ENCODE measurements at places on chromosomes 13 and 19.

- DNase-seq = no peak
These were observed 686.3 kb downstream of the FGF9 start for GRCh38 chr13:22357132-22357531.

- no peak for DNase-seq
These were observed 6.8 kb downstream of the HSPH1 start for GRCh38 chr13:31154939-31155338.

- no peak for DNase-seq
These were observed 4.9 kb downstream of the AP1M1 start for GRCh38 chr19:16202320-16203255.

- DNase-seq = no peak
These were observed 397.3 kb upstream of the MIR17HG start for GRCh38 chr13:90950160-90950559.

DNA sequence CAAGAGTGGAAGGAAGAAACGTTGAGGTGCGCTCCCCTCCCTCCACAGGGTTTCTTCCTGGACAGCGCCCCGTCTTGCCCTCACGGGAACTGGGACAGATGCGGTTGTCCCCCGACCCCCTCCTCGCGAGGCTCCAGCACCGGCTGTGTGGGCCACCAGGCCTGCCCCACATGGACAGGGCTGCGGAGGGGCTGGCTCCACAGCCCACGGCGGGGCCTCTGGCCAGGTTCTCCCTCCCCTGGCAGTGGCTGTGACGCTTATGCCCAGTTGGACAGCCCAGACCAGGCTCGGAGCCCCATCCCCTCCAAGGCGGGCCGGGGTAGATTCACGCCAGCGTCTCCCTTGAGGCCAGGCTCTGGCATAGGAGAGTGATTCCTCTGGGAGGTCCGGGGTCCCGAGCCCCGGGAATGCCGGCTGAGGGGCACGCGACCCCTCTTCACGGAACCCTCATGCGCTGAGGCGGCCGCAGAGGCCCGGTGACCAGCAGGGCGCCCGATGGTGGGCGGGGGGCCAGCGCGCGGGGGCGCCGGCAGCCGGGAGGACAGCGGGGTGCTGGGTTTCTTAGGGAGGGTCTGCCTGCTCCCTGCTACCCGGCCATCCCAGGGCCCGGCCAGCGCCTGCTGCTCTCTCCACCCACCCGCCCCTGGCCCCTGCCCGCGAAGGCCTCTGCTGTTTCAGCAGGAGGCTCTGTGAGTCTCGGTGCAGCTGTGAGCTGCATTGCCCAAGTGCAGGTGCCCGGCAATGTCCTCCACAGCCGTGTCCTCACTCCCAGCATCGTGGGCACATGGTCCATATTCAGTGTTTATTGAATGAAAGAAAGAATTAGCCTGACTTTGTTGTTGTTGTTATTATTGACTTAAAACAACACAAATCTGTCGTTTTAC lies 20.3 kb upstream of the GAS6 start:
- DNase-seq = no peak

GRCh38 chr19:51440846-51441409 lies 17.3 kb downstream of the SIGLEC8 start:
- no peak for DNase-seq

GRCh38 chr19:48914181-48914580 lies 14.1 kb downstream of the NUCB1 start:
- no peak for DNase-seq

- no peak for DNase-seq
These were observed 6.3 kb upstream of the FUT2 start for GRCh38 chr19:48689449-48689848.

GRCh38 chr19:21047716-21048115 lies 27.3 kb downstream of the ZNF430 start:
- DNase-seq = no peak

DNA sequence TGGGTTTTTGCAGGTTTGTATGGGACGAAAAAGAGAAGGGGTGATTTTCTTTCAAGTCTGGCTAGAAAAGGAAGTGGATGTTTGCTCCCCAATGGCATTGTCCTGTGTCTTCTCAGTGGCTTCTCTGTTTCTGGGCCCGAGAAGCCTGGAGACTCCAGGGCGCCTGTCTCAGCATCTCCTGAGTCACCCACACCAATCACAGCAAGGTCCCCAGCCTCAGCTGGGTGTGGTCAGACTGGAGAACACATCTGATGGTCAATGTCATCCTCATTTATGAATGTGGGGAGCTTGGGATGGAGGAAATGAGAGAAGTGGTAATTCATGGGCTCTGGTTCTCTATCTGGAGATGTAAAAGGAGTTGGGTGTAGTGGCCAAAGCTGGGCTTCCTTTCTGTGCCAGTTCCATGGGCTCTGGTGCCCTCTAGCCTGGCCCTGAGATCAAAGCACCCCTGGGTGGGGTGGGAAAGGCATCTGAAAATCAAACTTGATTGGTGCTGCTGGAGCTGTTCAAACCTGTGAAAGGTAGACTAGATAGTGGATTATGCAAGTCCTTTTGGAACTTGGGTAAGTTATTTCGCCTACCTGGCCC lies 13.4 kb downstream of the RASL11A start:
- DNase-seq = no peak

- no peak for DNase-seq
These were observed 170.2 kb downstream of the TEX29 start for GRCh38 chr13:111490611-111491010.

GRCh38 chr19:5563008-5563431 lies 4.7 kb downstream of the TINCR start:
- DNase-seq = no peak

DNA sequence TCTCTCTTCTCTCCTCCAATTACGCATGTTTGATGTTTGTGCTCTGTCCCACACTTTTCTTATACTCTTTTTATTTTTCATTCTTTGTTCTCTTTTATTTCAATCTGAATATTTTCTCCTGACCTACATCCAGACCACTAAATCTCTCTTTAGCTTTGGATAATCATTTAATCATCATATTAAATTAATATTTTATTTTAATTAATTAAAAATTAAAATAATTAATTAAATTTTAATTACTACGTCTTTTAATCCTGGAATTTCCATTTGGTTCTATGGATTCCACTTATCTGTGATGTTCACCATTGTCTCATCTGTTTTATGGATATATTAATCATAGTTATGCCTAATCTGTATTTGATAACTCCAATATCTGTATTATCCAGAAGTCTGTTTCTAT lies 62.4 kb downstream of the SPACA7 start:
- DNase-seq = no peak

DNA sequence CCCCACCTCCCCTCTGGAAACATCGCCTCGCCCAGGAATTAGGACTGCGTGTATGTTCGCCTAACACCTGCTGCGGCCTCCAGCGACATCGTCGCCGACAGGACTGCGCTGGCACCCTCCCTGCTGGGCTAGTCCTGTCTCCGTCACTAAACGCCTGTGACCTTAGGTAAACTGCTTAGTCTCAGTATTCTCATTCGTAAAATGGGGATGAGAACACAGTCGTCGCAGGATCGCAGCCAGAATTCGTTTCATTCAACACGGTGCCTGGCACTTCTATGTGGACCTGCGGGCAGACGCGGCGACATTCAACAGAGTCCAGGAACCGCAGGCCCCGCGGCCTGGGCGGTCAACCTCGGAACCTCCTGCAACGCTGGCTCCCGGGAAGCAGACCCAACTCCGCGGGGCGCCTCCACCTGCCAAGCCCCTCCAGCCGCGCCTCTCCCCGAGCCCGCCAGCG lies 485 bp downstream of the CRYL1 start:
- peak; percentile 18 for DNase-seq

DNA sequence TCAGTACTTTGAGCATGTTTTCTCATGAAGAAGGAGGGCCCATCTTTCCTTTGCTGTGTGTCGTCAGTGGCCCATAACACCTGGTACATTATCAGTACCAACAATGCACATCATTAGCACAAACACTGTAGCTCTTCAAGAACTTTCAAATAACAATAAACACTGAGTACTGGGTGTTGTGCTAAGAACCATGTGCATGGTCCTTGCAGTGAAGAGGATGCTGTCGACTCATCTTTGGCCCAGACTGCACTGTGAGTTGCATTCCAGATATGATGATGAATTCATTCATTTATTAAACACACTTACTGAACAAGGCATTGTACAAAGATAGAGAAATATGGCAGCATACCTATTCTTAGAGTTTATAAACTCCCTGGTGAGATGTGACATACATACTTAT lies 55.8 kb downstream of the FLT3 start:
- DNase-seq = no peak

GRCh38 chr19:51372021-51372648 lies 319 bp downstream of the NKG7 start:
- no peak for DNase-seq

DNA sequence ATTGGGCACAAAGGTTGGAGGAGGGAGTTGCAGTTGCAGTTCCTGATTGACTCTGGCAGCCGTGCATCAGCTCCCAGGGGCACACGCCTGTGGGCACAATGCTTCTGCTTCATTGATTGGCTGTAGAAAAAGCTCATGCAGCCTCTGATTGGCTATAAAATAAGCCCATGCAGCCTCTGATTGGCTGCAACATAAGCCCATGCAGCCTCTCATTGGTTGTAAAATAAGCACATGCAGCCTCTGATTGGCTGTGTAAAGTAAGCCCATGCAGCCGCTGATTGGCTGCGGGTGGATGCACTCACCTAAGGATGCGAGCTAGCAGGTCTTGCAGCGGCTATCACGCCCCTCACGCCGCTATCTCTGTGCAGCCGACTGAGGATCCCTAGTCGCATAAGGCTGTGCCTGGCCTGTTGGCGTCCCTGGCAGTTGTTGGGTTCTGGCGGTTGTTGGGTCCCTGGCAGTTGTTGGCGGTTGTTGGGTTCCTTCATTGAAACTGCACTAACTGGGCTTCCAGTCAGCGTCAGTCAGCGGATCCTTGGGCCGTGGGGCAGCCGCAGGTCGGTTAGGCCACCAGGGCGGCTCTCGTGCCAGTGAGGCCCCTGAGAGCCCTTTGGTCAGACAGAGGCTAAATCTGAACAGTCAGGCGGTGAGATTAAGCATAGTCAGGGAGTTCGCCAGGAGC lies at the start of gene SIGLECL1:
TSS of gene SIGLECL1 (plus strand) at position 295 of the 682 bp plus-strand sequence. CDS start 12,993 bp downstream, outside the sequence.
- no peak for DNase-seq

DNA sequence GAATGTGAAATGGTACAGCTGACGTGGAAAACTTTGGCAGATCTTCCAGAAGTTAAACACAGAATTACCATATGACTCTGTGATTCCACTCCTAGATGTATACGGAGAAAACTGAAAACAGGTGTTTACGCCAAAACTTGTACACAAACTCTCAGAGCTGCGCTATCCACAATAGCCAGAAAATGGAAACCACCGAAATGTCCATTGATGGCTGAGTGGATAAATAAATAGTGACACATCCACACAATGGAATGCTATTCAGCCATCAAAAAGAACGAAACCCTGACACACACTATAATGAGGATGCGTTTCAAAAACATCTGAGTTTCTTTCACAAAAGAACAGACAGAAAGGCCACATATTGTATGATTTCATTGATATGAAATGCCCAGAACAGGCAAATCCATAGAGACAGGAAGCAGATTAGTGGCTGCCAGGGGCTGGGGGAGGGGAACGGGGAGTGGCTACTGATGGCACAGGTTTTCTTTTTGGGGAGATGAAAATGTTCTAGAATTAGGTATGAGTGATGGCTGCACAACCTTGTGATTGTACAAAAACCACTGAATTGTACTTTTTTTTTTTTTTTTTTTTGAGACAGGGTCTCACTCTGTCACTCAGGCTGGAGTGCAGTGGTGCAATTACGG lies 33.0 kb downstream of the IL12RB1 start:
- DNase-seq = no peak

DNA sequence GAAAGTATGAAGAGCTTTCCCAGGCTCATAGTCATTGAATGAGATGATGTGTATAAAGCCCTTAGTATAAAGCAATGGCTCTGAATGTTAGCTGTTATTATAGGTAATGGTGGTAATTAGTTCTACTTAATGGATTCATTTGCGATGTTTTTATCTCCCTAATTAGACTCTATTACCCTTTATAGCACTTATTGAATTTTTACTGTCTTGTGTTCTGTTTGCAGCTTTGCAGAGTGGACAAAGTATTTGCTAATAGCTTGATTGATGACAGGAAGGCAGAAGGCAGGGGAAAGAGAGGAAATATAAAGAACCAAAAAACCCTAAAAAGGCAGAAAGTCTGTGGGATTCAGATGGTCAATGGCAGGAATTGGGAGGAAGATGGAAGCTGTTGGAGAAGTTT lies 524.4 kb upstream of the SPRY2 start:
- DNase-seq = no peak

DNA sequence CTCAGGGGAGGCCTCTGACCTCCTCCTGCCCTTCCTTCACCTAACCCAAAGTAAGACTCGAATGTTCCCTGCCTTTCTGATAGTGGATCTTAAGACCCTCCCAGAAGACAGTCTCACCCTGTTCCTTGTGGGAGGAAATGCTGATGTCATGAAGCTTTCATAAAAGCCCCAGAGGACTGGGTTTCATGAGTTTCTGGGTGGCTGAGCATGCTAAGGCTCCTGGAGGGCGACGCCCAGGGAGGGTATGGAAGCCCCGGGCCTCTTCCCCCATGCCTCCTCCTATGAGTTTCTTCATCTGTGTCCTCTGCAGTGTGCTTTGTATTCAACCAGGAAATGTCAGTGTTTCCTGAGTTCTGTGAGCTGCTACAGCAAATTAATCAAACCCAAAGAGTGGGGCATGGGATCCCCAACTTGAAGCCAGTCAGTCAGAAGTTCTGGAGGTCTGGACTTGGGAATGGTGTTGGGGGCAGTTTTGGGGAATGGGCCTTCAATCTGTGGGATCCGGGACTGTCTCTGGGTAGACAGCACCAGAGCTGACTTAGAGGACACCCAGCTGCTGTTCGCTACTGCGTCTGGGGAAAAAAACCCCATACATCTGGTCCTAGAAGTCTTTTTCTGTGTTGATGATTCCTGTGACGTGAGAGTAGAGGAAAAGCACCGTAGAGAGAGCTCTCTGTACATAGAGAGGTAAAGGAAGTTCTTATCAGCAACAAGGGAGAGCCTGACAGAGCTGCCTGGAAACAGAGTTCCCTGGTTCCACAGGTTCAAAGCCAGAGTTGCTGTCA lies 2.0 kb upstream of the LILRB2 start:
- DNase-seq = peak; percentile 39

DNA sequence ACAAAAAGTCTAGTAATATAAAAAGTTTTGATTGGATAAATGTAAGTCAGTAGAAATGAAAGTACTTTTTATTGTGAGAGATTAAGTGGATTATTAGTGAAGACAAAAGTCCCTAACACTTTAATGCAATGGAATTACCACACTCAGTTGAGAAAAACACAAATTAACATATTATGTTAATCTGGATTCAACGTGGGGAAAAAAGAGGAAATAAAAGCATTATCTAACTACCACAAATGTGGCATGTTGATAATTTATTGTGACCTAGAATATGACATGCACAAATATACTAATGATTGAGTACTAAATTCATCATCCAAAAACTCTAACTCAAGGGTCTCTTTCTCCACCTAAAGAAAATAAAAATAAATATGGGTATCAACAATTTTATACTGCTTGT lies 41.5 kb downstream of the FOXO1 start:
- DNase-seq = no peak

DNA sequence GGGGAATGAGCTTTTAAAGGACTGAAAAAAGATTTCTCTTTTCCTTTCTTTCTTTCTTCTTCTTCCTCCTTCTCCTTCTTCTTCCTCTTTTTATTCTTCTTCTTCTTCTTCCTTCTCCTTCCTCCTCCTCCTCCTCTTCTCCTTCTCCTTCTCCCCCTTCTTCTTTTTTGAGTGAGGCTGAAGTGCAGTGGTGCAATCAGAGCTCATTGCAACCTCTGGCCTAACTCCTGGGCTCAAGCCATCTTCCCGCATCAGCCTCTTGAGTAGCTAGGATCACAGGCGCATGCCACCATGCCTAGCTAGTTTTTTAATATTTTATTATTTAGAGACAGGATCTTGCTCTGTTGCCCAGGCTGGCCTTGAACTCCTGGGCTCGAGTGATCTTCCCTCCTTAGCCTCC lies 120.9 kb upstream of the KL start:
- no peak for DNase-seq
